ENCODE measurements at places on chromosomes 3 and 15.
A peak's percentile ranks its signal among the peaks of the same experiment; 100 is the strongest.

GRCh38 chr3:196941729-196942225 lies 551 bp downstream of the NCBP2 start:
- H3K4me1 ChIP-seq: peaks cover 18% of the 10 kb centered on the region
- DNase-seq: no peak
- peaks cover 36% of the 10 kb centered on the region for H3K36me3 ChIP-seq
- peak overlapping the region; percentile 98 for H3K4me3 ChIP-seq

DNA sequence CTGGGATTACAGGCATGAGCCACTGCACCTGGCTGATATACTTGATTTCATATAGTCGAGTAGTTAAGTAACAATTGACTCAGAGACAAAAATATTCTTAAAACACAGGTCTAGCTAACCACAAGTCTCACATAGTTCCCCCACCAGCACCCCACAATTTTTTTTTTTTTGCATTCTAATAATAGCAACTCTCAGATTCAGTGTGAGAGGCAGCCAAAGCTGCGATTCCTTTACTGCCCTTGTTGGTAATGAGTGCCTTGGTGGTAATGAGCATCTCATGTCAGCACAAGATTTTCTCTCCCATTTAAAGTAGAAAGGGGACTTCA lies 72.5 kb downstream of the WWTR1 start:
- no peak for DNase-seq
- no peaks in the 10 kb centered on the region for H3K27me3 ChIP-seq
- no peaks in the 10 kb centered on the region for H3K36me3 ChIP-seq
- H3K4me1 ChIP-seq: peaks cover 11% of the 10 kb centered on the region
- H3K27ac ChIP-seq: no peak overlapping the region

- H3K4me3 ChIP-seq: no peak overlapping the region
- no peak overlapping the region for H3K27ac ChIP-seq
- peaks cover 12% of the 10 kb centered on the region for H3K36me3 ChIP-seq
- H3K27me3 ChIP-seq: no peaks in the 10 kb centered on the region
- DNase-seq: no peak
These were observed 42.3 kb upstream of the LIMD1 start for GRCh38 chr3:45552031-45552793.

DNA sequence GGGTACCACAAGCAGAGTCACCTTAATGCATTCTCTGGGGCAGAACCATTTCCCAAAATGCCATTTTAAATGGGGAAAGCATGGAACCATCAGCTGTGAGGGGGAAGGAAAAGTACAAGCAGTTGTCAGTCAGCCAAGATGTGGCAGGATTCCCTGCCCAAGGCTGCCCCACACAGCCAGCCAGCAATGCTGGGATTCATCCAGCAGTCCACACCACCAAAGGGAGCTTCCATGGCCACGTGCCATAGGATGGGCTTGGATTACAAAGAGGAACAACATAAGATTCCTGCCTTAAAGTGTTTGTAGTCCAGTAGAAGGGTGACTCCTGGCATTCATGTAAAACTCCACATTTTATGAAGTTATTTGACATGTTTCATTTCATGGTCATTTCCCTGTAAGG lies 233.3 kb downstream of the SHOX2 start:
- DNase-seq: peak; percentile 22
- H3K4me3 ChIP-seq: no peak overlapping the region
- H3K4me1 ChIP-seq: no peaks in the 10 kb centered on the region
- no peaks in the 10 kb centered on the region for H3K27me3 ChIP-seq
- no peaks in the 10 kb centered on the region for H3K36me3 ChIP-seq
